Uterus (tissue), 4 donors: ENCODE measurements at places on chromosomes 1 and 21. TPM values are rescaled to one million over a fixed set of nuclear protein-coding genes. Genes with fewer than 3 reads are reported as not detected.
A peak's percentile ranks its signal among the peaks of the same experiment; 100 is the strongest.

GJA5 gene
- 10.0 TPM for total RNA-seq

GRCh38 chr21:16377120-16377658 is 647.4 kb downstream of the USP25 start:
- no peak for DNase-seq
- H3K4me3 ChIP-seq: no peak overlapping the region
- no peaks in the 10 kb centered on the region for H3K27me3 ChIP-seq
- peak overlapping the region; percentile 74 for H3K27ac ChIP-seq
- H3K4me1 ChIP-seq: peaks cover 2% of the 10 kb centered on the region
- H3K36me3 ChIP-seq: no peaks in the 10 kb centered on the region

DNA sequence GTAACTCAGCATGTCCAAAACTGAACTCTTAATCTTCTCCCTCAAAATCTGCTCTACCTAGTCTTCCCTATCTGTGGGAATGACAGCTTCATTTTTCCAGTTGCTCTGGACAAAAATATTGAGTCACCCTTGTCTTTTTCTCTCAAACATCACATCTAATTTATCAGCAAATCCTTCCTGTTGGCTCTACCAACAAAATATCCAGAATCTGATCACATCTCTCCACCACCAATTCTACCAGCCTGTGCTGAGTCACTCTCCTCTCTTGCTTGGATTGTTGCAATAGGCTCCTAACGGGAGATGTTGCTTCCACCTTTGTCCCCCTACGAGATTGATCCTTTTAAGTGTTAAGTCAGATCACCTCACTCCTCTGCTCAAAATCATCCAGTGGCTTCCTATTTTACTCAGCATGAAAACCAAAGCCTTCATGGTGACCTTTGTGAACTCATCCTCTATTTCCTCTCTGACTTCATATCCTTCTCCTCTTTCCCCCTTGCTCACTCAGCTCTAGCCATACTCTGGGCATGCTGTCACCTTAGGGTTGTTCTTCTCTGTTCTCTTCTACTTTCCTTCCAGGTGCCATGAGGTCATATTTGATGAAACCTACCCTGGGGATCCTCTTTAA is 21.5 kb upstream of the SMYD2 start:
- H3K4me3 ChIP-seq: no peak overlapping the region
- no peaks in the 10 kb centered on the region for H3K4me1 ChIP-seq
- DNase-seq: no peak

PBX1 gene
- total RNA-seq: 167 TPM

- no peaks in the 10 kb centered on the region for H3K4me1 ChIP-seq
- H3K4me3 ChIP-seq: no peak overlapping the region
- H3K27ac ChIP-seq: no peak overlapping the region
- H3K27me3 ChIP-seq: no peaks in the 10 kb centered on the region
- no peak for DNase-seq
These were observed 170.4 kb upstream of the ZC3H12A start for GRCh38 chr1:37303884-37304574.

FAM163A gene
- total RNA-seq: not detected

DNA sequence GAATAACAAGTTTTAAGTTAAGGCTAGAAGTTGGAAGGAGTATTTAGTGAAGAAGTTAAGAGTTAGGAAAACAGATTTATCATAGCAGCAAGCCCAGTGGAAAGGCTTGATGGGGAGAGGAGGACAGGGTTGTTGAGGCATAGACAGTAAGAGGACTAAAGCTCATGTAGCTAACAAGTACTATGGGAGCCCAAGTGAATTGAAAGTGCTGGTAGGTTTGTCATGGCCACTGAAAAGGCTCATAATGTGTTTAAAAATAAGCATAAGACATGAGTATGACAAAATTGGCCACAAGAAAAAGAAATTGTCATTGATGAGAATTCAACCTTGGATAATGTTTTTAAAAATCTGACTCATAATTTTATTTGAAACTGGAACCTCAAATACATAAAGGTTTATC is 49.2 kb upstream of the CRB1 start:
- no peak for DNase-seq
- H3K27me3 ChIP-seq: no peaks in the 10 kb centered on the region
- no peak overlapping the region for H3K27ac ChIP-seq
- H3K36me3 ChIP-seq: no peaks in the 10 kb centered on the region
- H3K4me3 ChIP-seq: no peak overlapping the region
- H3K4me1 ChIP-seq: no peaks in the 10 kb centered on the region

DNA sequence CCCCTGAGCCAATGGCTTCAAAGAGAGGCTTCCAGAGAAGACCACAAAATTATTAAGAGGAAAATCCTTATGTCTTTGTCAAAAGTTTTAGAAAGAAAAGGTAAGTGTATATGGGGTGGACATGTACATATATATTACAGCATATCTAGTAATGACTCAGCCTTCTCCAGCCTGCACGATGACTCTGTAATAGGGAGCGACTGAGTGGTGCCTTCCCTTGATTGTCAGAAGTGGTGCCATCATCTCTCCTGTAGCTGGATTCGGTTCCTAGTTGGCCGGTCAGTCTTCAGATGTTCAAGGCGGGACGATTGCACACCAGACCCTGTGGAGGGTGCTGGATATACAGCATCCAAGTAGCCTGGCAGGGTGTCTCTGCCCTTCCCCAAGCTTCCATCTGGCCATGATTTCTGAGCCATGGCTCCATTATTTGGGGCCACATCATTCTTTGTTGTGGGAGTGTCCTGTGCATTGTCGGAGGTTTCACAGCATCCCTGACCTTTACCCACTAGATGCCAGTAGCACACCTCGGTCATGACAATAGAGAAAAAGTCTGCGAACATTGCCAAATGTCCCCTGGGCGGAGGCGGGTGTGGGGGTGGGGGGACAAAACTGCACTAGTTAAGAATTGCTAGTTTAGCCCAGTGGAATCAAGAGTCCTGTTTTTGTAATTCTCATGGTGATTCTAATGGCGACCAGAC is 206.2 kb upstream of the KAZN start:
- H3K36me3 ChIP-seq: no peaks in the 10 kb centered on the region
- no peak for DNase-seq
- H3K4me1 ChIP-seq: no peaks in the 10 kb centered on the region
- no peak overlapping the region for H3K27ac ChIP-seq
- H3K27me3 ChIP-seq: no peaks in the 10 kb centered on the region
- no peak overlapping the region for H3K4me3 ChIP-seq

GRCh38 chr1:12542616-12543592 is 75.1 kb downstream of the DHRS3 start:
- DNase-seq: no peak
- H3K27ac ChIP-seq: peak overlapping the region; percentile 82

GRCh38 chr1:208509072-208509471 is 264.9 kb upstream of the PLXNA2 start:
- no peak overlapping the region for H3K27ac ChIP-seq
- no peaks in the 10 kb centered on the region for H3K4me1 ChIP-seq
- no peaks in the 10 kb centered on the region for H3K36me3 ChIP-seq
- H3K27me3 ChIP-seq: no peaks in the 10 kb centered on the region
- no peak overlapping the region for H3K4me3 ChIP-seq
- DNase-seq: no peak

DNA sequence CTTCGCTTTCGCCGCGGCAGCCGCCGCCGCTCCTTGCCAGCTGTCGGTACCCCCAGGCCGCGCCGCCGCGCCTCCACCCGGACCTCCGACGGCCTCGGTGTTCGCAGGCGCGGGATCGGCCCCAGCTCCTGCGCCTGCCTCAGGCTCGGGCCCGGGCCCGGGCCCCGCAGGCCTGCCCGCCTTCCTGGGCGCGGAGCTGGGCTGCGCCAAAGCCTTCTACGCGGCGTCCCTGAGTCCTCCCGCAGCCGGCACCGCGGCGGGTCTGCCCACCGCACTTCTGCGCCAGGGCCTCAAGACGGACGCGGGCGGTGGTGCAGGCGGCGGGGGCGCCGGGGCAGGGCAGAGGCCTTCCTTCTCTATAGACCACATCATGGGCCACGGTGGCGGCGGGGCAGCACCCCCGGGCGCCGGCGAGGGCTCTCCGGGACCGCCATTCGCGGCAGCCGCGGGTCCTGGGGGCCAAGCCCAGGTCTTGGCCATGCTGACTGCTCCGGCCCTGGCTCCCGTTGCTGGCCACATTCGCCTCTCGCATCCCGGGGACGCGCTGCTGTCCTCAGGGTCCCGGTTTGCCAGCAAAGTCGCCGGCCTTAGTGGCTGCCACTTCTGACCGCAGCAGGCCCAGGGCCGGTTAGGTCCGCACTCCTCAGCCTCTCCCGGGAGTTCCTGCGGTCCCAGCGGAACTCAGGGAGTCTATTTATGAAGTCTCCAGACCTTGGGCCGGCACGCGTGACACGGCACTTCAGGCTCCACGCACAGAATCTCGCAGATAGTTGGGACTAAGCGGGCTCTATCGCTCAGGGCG is 1.4 kb downstream of the FOXD2 start:
- H3K27me3 ChIP-seq: peaks cover 46% of the 10 kb centered on the region
- H3K4me3 ChIP-seq: no peak overlapping the region
- no peaks in the 10 kb centered on the region for H3K36me3 ChIP-seq
- peaks cover 20% of the 10 kb centered on the region for H3K4me1 ChIP-seq
- no peak overlapping the region for H3K27ac ChIP-seq

DNA sequence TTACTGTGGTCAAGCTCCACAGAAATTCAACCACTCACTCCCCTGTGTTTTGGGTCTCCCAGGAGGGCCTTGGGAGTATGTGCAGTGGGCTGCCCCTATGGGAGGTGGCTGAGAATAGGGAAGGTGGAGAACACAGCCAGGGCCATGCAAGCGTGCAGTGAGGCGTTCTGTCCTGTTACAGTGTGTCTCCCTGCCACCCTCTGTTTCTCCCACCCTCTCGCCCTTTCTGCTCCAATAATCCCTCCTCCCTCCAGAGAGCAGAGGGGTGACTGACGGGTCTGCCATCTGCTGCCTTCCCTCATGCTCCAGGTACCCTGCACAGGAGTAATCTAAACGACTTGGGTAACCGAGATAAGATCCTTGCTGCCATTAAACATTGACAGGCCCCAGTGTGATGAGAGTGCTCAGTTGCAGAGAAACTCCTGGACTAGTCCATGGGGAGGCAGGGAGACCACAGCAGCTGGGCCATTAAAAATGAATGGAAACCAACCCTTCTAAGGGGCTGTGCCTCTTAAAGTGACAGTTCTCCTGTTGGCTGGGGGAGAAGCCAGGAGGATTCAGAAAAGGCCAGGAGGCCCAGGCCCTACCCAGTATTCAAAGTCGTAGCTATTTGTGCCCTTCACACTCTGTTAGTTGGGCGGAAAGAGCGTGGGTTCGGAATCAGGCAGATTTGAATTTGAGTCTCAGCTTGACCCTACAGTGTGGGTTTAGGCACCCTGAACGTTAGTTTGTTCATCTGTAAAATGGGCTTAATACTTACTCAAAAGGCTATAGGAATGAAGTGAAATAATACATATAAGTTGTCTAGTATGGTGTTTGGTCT is 22.4 kb upstream of the BTG2 start:
- H3K36me3 ChIP-seq: no peaks in the 10 kb centered on the region
- H3K27me3 ChIP-seq: no peaks in the 10 kb centered on the region
- H3K4me1 ChIP-seq: peaks cover 31% of the 10 kb centered on the region
- H3K27ac ChIP-seq: peak overlapping the region; percentile 98
- peak; percentile 15 for DNase-seq
- H3K4me3 ChIP-seq: no peak overlapping the region

TPTE gene
- not detected for total RNA-seq

- H3K27ac ChIP-seq: no peak overlapping the region
- no peaks in the 10 kb centered on the region for H3K36me3 ChIP-seq
- DNase-seq: no peak
- H3K4me1 ChIP-seq: peaks cover 4% of the 10 kb centered on the region
These were observed 7.1 kb downstream of the PDZK1IP1 start for GRCh38 chr1:47182676-47183235.

DNA sequence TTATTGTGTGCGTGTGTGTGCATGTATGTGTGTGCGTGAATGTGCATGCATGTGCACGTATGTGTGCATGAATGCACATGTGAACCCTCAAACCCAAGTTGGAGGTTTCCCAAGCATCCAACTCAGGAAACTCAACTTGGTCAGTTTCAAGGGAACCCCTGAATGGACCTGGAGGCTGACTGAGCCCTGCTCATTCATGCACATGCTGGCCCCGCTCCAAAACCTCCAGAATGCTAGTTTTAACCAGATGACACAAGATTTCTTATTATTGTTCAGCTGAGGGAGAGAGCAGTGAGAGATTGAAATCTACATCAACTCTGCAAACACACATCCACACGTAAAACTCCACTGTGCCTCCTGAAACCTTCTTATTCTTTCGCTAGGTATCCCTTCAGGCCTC is 104.4 kb downstream of the OMA1 start:
- no peak for DNase-seq
- no peaks in the 10 kb centered on the region for H3K4me1 ChIP-seq
- H3K36me3 ChIP-seq: no peaks in the 10 kb centered on the region
- H3K27me3 ChIP-seq: no peaks in the 10 kb centered on the region
- H3K4me3 ChIP-seq: no peak overlapping the region

DNA sequence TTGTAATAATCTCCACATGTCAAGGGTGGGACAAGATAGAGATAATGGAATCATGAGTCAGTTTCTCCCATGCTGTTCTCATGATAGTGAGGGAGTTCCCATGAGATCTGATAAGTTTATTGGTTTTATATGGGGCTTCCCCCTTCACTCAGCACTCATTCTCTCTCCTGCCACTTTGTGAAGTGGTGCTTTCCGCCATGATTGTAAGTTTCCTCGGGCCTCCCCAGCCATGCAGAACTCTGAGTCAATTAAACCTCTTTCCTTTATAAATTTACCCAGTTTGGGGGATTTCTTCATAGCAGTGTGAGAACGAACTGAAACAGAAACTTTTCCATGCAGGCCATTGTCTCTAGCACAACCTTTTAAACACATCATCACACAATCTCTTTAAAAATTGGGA is 221.5 kb upstream of the BRINP3 start:
- no peaks in the 10 kb centered on the region for H3K27me3 ChIP-seq
- H3K4me1 ChIP-seq: no peaks in the 10 kb centered on the region
- H3K36me3 ChIP-seq: no peaks in the 10 kb centered on the region
- no peak for DNase-seq
- no peak overlapping the region for H3K27ac ChIP-seq

GRCh38 chr21:40732253-40733023 is 114.5 kb downstream of the DSCAM start:
- no peak overlapping the region for H3K27ac ChIP-seq
- no peaks in the 10 kb centered on the region for H3K27me3 ChIP-seq
- no peaks in the 10 kb centered on the region for H3K4me1 ChIP-seq
- no peaks in the 10 kb centered on the region for H3K36me3 ChIP-seq
- no peak overlapping the region for H3K4me3 ChIP-seq

DNA sequence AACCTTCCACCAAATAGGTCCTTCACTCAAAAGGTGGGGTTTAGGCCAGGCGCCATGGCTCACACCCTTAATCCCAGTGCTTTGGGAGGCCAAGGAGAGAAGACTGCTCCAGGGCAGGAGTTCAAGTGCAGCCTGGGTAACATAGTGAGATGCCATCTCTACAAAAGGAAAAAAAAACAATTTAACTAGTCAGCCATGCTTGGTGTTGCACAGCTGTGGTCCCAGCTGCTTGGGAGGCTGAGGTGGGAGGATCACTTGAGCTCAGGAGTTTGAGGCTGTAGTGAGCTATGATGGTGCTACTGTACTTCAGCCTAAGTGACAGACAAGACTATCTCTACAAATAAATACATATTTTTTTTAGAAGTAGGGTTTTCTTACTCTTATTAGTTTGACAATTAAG is 617.5 kb downstream of the KIF26B start:
- no peak for DNase-seq
- no peak overlapping the region for H3K4me3 ChIP-seq
- no peaks in the 10 kb centered on the region for H3K4me1 ChIP-seq

GRCh38 chr1:192067360-192067759 is 90.9 kb upstream of the RGS18 start:
- H3K4me3 ChIP-seq: no peak overlapping the region
- H3K27me3 ChIP-seq: no peaks in the 10 kb centered on the region
- H3K36me3 ChIP-seq: no peaks in the 10 kb centered on the region
- no peak for DNase-seq
- H3K4me1 ChIP-seq: no peaks in the 10 kb centered on the region
